ENCODE measurements at places on chromosomes 4 and X.

GRCh38 chr4:174316546-174316945 is 32.8 kb downstream of the CEP44 start:
- no peak for DNase-seq

- DNase-seq = no peak
Measured at GRCh38 chrX:130196466-130196865, 24.7 kb downstream of the RAB33A start.

- no peak for DNase-seq
Measured at GRCh38 chr4:5568931-5569330, 139.4 kb downstream of the EVC2 start.

DNA sequence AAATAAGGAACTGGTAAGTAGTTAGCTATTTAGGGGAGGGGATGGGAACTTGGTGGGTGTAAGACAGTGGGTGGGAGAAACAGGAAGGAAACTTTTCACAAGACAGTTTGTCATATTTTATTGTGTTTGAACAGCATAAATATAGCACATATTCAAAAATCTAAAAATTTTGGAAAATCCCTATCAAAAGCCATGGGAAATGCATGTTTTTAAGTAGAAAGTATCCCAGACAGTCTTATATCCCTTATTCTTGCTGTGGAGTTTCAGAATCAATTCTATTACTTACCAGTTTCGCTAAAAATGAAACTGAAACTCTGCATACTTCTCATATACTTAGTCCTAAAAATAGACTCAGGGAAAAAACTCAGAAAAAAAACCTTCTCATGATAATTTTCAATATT is 22.3 kb upstream of the RASGEF1B start:
- DNase-seq = no peak

DNA sequence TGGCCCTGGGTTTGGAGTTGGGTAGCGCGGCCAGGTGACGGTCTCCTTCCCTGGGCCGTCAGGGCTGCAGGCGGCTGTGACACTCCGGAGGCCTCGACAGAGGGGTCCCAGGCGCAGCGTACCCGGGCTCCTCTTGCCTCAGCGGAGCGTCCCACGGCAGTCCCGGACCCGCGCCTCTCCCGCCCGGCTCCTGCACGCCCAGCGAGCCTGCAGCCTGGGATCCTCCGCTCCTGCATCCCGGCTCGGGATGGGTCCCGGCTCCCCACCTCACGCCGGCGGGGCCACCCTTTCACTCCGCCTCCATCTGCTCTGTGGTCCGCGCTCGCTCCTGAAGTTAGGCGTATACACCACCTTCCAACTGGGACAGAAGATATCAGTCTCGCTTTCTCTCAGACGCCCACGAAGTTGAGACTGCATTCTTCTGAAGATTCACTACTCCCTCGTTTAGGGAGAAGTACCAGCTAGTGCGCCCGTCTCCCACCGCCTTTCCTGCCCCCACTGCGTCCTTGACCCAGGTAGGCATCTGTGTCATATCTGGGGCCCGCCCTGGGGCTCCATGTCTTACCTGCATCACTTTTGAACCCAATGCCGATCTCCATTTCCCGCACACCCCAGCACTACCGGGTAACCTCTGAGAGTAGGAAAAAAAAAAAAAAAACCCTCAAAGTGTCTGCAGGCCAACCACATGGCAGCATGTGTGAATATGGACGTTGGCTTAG is 32.3 kb upstream of the KDR start:
- DNase-seq = no peak

DNA sequence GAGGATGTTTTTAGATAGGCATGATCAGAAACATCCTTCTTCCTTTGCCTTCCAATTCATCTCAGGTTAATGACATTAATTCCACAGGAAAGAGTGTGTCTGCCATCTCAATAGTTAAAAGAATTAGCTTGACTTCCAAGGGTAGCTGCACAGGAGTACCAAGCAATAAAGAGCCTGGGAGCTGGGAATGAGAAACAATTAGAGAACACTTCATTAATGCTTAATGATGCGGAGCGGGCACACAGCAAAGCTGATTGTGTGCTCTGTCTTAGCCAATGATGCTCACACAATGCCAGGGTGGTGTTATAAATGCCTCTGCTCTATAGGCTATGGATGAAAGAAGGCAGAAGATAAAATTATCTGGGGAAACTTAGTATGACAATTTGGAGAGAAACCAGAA is 1052.5 kb upstream of the LCORL start:
- DNase-seq = no peak

DNA sequence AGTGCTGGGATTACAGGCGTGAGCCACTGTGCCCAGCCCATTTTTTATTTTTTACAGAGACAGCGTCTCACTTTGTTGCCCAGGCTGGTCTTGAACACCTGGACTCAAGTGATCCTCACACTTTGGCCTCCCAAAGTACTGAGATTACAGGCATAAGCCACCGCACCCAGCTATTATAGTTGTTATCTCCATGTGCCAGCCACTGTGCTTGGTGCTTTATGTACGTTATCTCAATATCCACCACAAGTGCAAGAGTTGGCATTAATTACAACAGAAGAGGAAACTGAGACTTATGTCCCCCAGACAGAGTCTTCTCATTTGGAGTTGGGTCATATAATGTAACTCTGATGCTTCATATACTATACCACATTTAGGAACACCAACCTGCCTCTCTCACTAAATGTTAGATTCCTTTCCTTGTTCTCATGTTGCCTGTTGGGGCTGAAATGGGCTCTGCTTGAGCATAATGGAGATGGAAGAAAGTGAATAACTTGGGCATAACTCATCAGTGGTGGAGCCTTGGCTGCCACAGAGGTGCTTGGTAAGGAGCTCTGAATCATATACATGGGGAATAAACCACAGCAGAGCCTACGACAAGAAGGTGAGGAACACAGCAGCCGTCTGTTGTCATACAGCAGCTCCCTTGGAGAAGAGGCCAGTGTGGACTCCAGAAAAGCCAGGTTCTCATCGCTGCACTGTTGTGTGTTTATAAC is 84.3 kb downstream of the SPRY1 start:
- no peak for DNase-seq

DNA sequence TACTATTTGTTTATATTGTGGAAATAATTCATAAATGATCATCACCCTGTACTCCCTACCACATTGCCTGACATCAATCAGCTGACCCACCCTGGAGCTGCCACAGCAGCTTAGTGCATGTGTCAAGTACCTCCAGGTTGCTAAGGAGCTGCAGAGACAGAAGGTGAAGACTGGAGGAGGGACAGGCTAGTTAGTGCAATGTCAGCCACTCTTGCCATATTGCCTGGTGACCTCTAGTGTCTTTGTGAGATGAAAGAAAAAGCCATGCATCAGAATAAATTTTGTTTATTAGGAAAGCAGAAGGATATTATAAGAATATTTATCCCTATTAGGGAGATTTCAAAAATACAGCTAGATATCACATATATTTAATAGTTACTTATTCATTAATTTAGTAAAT is 243.9 kb upstream of the FAT4 start:
- DNase-seq = no peak

DNA sequence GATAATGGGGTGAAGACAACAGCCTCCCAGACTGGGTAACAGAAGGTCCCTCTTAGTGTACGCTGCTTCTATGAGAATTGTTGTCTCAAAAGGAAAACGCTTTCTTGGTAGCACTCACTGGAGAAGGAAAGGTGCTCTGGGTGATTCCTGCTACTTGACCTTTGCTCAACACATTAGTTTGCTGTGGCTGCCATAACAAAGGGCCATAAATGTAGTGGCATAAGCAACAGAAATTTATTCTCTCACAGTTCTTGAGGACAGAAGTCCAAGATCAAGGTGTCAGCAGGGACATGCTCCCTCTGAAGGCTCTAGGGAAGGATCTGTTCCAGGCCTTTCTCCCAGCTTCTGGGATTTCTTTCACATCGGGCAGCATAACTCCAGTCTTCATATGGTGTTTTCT is 19.0 kb downstream of the HCCS start:
- DNase-seq = no peak

- DNase-seq = no peak
Measured at GRCh38 chrX:83916525-83916924, 55.6 kb downstream of the CYLC1 start.

GRCh38 chr4:100317032-100317864 is 127.0 kb upstream of the DDIT4L start:
- no peak for DNase-seq

DNA sequence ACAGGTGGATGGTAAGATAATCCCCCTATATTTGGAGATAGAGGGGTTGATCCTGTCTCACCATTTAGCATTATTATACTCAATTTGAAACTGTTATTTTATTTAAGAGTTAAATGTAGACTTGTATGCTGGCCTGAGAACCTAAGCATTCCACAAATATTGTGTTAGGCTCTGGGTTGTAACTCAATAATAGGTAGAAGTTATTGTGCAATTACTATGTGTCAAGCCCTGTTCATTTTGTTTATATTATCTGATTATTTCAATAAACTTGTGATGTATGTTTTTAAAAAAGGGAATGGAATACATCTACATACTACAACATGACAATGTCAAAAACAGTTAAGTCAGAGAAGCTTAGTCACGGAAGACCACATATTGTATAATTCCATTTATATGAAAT is 13.6 kb upstream of the TXK start:
- no peak for DNase-seq

DNA sequence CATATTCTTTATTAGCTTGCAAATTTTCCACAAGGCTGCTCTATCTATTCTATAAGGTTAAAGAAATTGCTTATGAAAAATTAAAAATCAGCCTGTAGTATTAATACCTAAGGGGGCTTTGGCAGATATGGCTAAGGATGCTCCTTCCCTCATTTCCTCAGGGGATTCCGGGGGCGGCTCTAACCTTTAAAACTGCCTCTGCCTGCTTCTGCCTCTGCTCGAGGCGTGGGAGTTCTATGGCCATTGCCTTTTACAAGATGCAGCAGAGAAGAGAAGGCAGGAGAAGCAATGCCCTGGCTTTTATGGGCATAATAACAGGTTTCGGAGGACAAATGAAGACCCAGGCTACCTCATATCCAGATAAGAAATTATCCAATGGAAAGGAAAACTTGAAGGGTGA is 8.6 kb upstream of the CDKN2AIP start:
- no peak for DNase-seq

DNA sequence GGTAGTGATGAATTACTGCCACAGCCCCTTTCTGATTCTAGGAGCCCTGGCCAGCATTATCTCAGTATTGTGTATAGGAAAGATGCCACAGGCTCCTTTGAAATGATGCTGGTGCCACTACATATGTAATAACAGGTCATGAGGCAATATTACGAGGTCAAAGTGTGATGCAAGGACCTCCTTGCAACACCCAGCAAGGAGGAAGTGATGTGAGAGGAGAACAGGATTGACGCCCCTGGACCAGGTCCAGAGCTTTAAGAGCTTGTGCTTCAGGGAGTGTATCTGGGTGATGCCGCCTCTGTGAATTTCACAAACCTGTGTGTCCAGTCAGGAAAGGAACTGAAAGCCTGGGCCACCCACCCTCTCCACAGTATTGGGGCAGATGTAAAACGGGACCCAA is 261.8 kb downstream of the MID1IP1 start:
- DNase-seq = no peak

DNA sequence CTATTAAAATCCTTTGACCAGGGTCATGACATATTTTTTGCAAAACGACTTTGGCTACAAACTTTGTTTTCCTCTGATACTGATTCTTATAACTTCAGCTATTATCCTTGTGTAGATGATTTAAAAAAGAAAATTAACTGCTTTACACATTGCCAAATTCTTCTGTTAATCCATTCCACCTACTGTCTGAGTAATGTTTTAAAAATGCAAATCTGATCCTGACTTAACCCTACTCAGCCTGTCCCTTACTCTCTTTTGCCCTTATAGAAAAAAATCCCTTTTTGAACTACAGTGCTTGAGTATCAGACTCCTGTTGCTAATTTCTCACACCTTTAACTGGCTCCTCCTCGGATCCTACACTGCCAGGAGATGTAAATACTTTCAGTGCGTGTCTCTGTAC is 723.1 kb downstream of the ADGRL3 start:
- no peak for DNase-seq

- no peak for DNase-seq
Measured at GRCh38 chr4:159024266-159024665, 78.6 kb upstream of the RAPGEF2 start.

DNA sequence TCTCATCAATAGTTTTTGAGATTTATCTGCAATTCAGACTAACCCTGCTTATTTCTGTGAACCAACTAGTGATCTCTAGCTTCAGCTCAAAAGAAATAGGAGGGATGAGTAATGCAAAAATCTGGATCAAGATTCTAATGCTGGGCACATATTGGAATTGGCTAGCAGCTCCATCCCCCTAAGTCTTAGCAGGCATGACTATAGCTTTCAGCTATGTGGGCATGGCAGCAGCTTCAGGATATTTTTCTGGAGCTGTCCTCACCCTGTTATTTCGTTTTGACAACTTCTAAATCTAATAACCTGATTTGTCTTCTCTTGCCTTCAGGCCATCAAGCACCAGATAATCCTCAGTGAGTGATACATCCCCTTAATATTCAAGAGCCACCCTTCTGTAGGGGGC is 50.8 kb upstream of the GNPDA2 start:
- no peak for DNase-seq
